Activated naive CD4-positive, alpha-beta T cell treated with anti-CD3 and anti-CD28 coated beads for 36 hours (primary cell): ENCODE measurements at places on chromosomes 7 and 10.

DNA sequence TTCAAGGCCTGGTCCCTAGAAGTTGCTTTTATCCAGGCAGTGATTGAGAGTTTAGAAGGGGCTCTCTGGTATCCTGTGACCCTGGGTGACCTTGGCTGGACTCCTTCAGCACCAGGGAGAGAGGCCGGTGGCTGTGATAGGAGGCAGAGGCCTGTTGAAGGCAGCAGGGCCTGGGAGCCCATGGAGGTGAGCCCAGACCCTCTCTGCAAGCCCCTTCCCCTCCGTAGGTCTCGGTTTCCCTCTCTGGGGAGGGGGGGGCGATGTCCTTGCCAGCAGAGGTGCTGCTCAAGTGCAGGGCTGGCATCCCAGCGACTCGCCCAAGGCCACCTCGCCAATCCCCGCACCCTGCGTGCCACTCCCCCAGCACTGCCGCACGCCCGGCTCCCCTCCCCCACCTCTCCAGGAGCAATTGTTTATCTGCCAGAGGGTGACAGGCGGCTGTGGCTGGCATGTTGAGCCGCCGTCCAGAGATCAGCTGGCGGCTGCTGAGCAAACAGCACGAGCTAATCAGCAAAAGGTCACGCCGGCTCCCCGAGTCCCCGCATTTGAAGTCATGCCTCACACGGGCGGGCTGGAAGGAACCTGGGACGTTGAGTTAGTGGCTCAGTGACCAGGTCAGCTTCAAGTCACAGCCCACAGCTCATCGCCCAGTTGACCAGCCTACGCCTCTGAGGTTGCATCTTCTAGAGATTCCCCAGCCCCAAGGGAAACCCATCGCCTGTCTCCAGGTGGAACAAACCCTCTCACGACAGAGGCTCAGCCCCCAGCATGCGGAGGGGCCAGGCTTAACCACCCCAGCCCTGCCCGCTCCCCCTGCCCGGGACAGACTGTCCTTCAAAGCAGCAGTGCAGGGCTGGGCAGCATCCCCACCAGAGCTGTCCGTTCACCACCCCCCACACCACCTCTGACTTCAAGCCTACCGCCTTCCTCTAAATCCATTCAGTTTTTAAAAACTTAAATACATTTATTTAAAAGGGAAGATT is 43.7 kb downstream of the ELFN1 start:
- DNase-seq, result no peak

GRCh38 chr10:35172146-35172545 is 45.5 kb downstream of the CREM start:
- DNase-seq, result no peak

- no peak for DNase-seq
Measured at GRCh38 chr7:81235997-81236396, 317.1 kb upstream of the SEMA3C start.

DNA sequence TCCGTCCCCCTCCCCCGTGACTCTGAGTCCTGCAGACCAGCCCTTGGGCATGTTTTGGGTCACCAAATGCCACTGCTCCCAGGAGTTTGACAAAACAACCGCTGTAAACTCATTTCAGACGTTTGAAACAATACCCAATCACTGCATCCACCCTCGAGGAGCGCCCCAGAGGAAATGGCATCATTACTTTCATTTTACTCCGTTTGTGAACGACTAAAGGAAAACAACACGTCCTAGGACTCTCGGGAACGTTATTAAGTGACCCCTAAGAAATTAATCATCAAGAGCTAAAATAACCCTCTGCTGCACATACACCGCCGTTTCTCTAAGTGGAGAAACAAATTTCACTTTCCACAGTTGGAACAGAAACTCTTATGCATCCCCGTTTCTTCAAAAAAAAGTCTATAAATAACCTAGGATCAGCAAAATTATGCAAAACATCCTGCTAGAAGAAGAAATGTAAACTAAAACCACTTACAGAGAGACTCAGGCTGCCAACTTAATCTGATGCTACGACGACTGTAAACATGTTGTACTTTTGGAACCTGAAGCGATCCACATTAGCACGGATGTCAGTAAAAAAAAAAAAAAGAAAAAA is 109.9 kb upstream of the EFCAB10 start:
- peak; percentile 77 for DNase-seq

DNA sequence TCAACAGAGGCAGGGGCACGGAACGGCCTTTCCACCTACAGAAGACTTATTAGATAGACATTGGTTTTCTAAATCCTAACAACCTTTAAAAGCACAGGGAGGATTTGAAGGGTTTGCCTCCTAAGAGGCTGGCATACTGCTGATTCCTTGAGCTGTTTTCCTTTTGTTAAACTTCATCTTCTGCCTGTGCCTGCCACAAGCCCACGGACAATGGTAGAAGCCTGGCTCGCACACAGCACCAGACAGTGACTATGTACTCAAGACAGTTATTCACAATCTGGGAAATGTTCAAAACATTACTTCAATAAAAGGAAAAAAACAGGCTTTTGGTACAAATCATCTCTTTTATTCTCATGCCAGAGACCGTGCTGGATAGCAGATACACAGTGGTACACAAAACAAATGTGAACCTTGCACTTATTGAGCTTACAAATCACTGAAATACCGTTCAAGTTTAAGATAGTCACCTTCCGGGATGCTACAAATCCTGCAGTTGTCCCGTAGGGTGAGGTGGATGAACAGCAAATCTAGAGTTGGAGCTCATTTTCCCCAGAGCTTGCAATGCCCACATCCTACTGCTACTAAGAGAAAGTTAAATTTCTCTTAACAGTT is 63.9 kb downstream of the VPS41 start:
- no peak for DNase-seq

GRCh38 chr7:97130417-97131139 is 13.1 kb downstream of the SDHAF3 start:
- DNase-seq, result no peak

- DNase-seq, result peak; percentile 66
Measured at GRCh38 chr10:70494536-70494935, 16.0 kb downstream of the PALD1 start.

DNA sequence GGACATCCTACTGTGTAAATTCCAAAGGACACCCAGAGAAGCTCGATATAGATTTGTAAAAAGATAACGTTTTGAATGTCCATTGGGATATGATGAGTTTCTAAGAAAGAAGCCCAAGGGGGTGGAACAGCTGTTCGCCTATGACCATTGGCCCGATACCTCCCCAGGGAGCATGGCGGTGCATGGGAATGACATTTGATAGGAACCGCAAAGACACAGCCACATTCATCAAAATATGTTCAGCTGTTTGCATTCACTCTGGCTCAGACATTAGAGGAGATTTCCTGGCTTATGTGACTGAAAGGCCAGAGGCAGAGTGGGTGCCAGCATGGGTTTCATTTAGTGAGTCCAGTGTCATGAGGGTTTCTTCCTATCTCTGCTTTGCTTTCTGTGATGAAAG is 56.0 kb upstream of the BAIAP2L1 start:
- DNase-seq, result no peak

DNA sequence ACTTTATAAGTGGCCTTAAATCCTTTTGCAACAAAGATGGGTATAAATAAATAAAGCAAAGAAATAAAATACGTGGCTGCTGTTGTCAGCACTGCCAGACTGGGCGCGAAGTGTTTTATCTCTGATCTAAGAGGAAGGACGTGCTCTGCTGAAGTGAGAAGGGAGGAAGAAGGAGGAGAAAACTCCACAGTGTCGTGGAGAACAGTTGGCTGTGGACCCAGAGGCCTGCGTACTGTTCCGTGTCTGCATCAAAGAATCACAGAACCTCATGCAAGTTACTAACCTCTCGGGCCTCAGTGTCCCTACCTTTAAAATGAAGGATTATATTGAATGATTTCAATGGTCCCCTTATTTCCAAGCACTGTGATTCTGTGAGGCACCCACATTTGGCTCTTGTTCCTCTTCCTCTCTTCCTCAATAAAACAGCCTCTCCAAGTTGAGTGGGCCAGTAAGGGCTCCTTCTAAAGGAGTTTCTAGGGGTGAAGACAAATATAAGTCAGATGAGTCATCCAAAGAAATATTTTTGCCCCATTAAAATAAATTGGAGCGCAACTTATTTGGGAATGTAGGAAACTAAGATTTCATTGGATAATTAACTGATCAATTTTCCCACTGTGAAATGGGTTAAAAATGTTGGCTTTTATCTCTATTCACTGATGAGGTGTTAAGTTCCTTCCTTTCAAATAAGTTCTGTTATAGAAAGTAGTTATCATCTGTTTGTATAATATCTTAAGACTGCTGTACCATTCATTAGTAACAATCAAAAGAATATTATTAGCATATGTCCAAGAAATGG is 126.9 kb upstream of the EFCAB10 start:
- no peak for DNase-seq

DNA sequence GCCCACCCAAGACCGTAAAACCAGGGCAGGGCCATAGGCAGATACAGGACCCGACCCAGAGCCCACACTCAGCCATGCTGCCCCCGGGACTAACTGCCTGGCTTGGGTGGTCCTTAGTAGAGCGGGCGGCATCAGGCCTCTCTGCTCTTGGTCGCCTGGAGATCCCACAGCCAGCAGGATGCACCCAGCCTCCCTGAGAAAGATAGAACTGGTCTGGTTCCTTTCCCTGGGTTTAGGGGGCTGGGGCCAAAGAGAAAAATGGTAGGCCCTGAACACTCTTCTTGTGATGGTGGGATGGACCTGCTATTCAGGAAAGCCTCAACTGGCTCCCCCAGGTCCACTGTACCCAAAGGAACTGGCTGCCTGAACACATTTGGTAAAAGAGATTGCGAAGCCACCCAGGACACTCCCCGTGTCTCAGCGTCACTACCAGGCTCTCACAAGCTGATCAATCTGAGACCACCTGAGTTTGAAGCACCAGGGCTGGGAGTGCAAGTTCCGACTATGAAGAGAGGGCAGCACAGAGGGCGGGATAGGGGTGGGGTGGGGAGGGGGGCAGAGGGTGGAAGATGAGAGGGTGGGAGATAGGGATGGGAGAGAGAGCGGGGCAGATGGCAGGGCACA is 591.5 kb downstream of the DNAJB6 start:
- DNase-seq, result no peak
